ENCODE measurements at places on chromosomes 4 and X.

DNA sequence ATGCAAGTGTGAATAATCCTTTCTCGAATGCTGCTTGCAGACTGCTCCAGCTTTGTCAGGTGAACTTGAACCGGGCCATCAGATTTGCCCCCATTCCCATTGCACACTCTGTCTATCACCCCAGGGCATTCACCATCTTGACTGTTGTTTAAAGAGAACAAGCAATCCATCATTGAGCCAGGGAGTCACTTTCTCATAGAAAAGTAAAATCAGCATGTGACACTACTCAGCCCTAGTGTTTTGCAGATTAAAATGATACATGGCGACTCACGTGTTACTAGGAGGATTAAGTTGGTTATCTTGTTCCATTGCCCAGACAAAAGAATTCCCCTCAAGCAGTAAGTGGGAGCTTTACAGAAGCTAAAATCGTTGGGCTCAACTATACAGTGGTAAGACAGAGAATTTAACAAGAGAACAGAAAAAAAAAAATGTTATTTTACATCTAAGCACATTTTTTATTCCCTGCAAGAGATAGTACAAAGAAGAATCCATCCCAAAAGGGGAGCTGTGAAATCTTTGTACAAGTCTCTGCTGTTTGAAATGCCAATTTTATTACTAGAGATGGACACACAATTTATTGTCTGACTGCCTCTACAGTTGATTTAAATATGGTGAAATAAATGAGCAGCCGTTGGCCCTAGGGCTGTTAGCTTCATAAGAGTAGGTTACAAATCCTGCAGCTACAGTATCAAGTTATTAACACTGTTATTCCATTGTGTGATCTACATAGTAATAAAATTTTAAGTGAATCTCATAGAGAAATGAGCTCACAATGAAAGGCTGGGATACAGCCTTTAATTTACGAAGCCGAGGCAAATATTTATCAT, 67.5 kb downstream of the NEUROG2 start:
- DNase-seq: no peak

DNA sequence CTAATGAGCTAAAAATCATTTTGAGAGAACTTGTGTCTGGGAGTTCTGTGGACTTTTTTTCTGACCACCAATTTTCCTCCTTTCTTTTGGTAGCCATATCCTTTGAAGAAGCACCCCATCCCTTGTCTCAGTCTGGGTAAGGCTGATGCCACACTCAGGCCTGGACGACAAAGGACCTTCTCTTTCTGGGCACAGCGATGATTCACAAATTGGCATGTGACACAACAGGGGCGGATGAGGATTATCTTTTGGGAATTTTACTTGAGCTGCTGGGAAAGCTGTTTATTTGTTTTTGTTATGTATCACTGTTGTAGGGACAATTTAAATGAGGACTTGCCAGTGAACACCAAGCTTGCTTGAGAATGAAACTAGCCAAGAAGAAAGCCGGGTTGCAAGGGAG, 233.4 kb upstream of the HAND2 start:
- no peak for DNase-seq

GRCh38 chr4:153824501-153824900, 35.6 kb upstream of the SFRP2 start:
- no peak for DNase-seq

DNA sequence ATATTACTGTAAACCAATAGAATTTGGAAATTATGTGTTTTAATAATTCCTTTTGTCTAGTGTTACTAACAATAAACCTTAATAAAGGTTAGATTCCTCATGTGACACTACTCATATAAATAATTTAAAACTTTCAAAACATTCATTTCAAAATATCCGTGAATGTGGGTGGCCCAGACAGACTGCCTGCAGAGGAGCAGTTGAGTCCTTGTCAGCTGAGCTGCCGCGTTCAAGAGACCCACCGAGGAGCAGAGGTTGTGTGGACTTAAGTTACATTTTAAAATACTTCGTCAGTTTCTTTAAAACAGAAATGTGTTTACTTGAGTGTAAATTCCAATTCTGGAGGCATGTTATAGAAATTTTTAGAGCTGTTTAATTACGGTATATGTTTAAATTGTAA, 64.2 kb upstream of the HGFAC start:
- DNase-seq: no peak

- DNase-seq: no peak
Measured at GRCh38 chr4:126755506-126755905, 877.3 kb upstream of the INTU start.

- no peak for DNase-seq
Measured at GRCh38 chrX:133544115-133544514, 128.8 kb upstream of the GPC4 start.

- no peak for DNase-seq
Measured at GRCh38 chr4:57190601-57191481, 80.7 kb upstream of the IGFBP7 start.

- no peak for DNase-seq
Measured at GRCh38 chr4:184913356-184914143, 87.8 kb upstream of the ACSL1 start.

- DNase-seq: no peak
Measured at GRCh38 chr4:99408346-99408745, 26.8 kb downstream of the ADH7 start.

DNA sequence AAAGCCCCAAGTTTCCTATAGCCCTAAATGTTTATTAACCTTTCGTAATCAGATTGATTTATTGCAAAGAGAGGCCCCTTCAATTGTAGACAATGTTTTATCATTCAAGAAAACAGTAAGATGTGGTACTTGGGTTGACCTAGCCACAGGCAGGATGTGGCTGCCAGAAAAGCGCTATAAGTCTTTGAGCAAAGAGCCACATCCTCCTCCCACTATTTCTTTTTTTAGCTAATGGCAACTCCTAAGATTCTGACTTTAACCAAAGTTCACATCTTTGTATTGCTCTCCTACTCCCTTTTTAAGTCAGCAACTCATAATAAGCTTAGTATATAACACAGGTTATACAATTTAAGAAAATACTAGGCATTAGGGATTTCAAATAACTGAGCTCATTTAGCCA, 70.7 kb upstream of the PPP3CA start:
- peak; percentile 53 for DNase-seq

- no peak for DNase-seq
Measured at GRCh38 chr4:6387946-6388345, 84.5 kb downstream of the PPP2R2C start.

DNA sequence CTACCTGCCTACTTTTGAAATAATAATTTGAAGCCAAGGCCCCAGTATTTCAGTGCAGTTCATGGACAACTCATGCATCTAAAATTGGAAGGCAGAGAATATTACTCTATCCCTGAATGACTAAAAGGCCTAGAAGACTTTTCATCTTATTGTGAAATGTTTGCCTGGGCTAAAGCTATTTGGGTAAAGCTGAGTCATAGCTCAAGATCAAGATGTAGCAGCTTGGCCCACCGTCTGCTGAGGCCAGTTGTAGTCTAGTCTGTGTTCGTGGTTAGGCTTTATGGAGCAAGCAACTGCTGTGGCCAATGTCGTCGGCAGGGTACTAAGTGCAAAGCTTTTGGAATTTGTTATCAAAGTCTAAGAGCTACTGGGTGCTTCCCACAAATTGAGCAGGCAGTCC, 929.1 kb downstream of the RAB28 start:
- no peak for DNase-seq

- DNase-seq: no peak
Measured at GRCh38 chr4:80235451-80235850, 31.0 kb upstream of the FGF5 start.

GRCh38 chr4:8135666-8136065, 22.9 kb downstream of the ABLIM2 start:
- DNase-seq: no peak

- DNase-seq: no peak
Measured at GRCh38 chr4:144579411-144580030, 66.4 kb upstream of the HHIP start.

DNA sequence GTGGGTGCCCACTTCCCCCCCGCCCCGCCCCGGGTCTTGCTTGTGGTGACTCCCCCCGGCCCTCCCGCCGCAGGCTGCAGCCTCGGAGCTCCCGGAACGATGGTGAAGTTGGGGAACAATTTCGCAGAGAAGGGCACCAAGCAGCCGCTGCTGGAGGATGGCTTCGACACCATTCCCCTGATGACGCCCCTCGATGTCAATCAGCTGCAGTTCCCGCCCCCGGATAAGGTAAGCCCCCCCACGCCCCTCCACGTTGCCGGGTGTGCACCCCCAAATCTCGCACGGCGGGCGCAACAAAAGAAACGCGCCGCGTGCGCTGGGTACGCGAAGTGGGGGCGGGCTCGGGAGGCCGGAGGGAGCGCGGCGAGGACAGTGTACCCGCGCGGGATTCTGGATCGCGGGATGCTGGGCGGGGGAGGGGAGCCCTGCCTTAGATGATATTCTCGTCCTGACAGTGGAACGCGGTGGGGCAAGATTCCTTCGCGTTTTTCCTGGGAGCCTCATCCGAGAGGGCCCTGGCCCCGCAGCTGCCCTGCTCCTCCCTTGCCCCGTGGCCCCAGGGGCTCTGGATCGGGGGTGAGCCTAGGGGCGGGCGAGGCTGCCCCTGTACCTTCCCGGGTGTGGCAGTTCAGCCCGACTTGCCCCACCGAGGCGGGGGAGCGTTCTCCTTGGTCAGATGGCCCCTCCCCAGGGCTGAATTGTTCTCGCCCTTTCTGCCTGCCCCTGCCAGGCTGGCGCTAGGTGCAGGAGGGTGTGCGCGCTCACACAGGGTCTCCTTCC, 819 bp downstream of the NSG1 start:
- no peak for DNase-seq

DNA sequence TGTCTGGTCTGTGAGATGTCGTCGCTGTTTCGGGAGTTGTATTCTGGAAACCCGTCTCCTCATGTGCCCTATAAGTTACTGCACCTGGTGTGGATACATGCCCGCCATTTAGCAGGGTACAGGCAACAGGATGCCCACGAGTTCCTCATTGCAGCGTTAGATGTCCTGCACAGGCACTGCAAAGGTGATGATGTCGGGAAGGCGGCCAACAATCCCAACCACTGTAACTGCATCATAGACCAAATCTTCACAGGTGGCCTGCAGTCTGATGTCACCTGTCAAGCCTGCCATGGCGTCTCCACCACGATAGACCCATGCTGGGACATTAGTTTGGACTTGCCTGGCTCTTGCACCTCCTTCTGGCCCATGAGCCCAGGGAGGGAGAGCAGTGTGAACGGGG, 1.4 kb downstream of the USP27X start:
- DNase-seq: no peak

DNA sequence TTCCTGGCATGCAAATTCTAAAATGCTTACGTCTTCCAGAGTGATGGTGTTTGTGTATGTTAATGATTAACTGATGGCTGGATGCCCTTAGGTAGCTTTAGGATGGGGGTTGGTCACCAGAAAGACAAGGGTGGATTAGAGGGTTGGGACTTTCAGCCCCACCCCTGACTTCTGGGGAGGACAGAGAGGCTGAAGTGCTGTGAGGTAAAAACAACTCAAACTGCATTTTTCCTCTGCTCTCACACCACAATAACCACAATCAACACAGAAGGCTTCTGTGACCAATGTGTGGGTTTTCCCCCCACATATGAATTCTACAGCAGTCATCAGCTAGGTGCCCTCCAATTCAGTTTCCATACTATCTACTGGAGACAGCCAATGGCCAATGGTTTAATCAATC, 18.7 kb upstream of the DDIT4L start:
- no peak for DNase-seq

DNA sequence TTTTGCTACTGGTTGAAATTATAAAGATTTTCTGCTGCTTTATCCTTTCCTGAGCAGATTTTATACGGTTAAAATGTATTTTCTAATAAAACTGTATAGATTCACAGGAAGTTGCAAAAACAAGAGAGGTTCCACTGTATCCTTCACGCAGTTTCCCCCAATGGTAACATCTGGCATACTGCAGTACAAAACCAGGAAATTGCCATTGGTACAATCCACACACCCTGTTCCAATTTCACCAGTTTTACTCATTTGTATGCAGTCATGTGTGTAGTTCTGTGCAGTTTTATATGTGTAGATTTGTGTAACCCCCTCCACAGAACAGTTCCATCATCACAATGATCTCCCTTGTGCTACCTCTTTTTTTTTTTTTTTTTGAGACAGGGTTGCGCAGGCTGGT, 20.0 kb downstream of the DDX3X start:
- no peak for DNase-seq

GRCh38 chrX:13742397-13743176, 8.0 kb downstream of the OFD1 start:
- no peak for DNase-seq

DNA sequence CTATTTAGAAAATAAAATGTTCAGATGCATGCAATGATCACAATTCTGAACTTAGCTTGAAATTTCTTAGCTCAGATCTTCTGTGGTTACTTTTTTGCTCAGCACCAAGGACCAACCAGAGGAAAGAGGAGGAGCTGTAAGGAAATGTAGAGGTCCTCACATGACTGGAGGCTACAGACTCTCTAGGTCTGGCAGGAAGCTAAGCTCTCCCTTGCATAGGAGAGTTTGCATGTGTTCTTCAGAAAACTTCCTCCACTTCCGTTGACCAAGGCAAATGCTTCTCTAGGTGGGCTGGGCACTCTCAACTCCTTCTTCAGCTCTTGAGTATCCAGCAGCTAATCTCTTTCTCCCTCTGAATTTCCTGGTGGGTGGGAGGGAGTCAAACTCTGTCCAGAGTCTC, 119.6 kb downstream of the BTC start:
- DNase-seq: no peak

DNA sequence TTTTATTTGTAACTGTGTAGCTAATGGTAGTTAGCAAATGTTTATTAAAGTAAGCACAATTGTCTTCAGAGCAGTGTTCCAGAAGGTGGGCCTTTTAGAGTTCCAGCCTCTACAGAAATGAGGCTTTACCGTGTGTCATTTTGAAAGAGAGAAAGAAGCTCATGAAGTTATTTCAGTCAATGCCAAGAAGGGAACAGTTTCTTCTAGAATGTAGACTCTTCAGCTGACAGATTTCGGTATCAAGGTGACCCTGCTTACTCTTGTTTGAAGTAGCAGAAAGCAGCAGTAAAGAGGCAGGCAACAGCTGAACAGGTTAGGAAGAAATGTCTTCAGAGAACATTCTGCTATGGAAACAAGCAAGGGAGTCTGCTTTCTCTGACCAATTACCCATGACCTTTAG, 93.6 kb downstream of the TASL start:
- no peak for DNase-seq

DNA sequence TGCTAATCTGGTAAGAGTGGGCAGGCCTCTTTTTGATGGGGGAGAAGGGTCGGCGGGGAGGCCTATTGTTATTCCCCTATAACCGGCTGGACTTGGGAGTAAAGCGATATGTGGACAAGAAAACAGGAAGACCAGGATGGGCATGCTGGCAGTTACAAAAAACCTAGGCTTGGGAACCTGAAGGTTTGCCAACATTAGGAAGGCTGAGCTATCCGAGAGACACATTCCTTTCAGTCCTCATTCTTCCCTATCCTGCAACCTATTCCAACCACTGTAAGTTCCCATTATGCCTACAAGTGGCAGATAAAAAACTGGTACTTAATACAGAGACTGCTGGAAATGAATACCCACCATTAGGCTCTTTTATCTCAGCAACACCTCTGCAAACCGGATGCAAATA, 32.4 kb upstream of the CT47C1 start:
- no peak for DNase-seq

Data from stimulated activated CD8-positive, alpha-beta memory T cell treated with anti-CD3 and anti-CD28 coated beads, Interleukin-15, amount 100 ng/mL, for 48 hours (primary cell).